ENCODE measurements at places on chromosomes 5 and 9.

DNA sequence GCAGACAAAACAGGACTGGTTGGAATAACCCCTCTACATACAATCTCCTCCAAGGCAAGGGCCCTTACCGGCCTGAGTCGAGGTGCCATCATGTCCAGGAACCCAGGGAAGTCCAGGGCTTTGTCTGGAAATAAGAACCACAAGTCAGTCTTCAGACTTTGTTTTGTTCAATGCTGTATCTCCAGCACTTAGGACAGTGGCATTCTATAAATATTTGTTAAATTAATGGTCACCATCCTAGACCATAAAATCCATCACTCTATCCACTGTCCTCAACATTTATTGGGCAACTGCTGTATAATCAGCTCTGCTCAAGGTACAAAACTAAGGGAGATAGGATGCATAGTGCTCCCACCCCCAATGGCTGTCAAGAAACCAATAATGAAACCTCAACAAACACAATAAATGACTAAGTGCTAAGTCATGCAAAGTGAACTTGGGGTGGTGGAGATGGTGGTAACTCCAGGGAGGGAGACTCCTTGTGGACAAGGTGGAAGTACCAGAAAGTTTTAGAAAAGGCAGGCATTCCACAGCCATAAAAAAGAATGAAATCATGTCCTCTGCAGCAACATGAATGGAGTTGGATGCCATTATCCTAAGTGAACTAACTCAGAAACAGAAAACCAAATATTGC lies 5.0 kb downstream of the RELL2 start:
- peak; percentile 70 for DNase-seq

DNA sequence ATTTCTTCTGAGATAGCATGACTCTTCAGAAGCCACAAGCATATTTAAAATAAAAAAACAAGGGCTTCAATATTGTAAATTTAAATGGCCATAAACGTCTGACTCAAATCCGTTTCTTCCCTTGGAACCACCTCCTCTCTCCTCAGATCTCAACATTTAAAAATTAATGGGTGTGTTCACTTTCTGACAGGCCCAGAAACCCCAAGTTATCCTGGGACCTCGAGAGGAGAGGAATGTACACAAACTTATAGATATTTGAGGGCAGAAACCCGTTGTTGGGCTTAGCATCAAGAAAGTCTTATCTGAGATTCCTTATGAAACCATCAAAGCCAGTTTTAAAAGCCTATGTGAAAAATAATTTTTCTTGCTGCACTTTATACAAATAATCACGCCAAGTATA lies 29.2 kb downstream of the MLLT3 start:
- no peak for DNase-seq

- no peak for DNase-seq
Observed at GRCh38 chr9:78620764-78621163, 323.8 kb downstream of the PSAT1 start.

GRCh38 chr5:160904591-160904990 lies 52.6 kb upstream of the ATP10B start:
- DNase-seq, result no peak

DNA sequence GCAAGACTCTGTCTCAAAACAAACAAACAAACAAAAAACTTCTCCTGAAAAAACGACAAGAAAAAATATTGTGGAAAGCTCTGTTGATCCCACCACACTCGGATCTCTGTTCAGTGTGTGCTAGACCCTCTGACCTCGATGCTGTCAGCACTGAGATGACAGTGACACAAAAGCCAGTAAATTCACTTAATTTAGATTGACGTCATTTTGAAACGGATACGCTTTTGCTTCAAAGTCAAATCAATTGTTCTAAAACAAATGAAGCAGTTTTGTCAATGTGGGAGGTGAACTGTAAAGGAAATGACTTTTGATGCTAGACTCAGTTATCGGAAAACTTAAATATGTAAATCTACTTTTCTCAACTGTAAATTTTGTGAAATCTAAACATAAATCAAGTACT lies 26.6 kb downstream of the CCT5 start:
- no peak for DNase-seq

- no peak for DNase-seq
Observed at GRCh38 chr5:64599226-64599625, 91.1 kb upstream of the SHISAL2B start.

- no peak for DNase-seq
Observed at GRCh38 chr5:74028976-74029375, 403.0 kb downstream of the ARHGEF28 start.

DNA sequence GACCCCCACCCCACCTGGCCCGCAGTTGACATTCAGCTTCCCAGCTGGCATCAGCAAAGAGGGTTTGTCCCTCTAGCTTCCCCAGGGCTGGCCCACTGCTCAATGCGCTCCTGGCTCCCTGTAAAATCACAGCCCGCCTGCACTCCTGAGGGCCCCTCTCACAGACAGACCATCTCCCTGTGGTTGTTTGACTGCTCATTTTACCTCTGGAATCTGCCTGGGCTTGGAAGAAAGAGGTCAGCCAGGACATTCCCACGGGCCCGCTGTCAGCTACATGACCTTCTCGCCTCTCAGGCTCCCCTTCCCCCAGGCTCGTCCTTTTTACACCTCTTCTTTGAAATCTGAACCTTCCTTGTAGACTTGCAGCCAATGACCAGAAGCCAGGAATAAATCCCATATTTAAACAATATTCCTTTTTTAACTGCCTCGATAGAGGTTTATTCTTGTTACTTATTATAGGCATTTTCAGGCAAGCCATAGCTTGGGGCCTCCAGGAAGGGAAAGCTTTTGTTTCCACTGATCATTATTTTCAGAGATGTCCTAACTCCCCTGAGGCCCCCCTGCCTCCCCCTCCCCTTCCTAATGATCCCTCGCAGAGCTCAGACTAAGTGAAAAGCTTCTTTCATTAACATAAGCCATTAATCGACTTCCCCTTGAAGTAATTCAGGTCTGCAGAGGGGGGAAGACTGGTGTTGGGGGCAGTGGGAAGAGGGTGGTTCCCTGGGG lies 76.3 kb upstream of the IQGAP2 start:
- peak; percentile 70 for DNase-seq
